ENCODE measurements at places on chromosomes 4 and X.

DNA sequence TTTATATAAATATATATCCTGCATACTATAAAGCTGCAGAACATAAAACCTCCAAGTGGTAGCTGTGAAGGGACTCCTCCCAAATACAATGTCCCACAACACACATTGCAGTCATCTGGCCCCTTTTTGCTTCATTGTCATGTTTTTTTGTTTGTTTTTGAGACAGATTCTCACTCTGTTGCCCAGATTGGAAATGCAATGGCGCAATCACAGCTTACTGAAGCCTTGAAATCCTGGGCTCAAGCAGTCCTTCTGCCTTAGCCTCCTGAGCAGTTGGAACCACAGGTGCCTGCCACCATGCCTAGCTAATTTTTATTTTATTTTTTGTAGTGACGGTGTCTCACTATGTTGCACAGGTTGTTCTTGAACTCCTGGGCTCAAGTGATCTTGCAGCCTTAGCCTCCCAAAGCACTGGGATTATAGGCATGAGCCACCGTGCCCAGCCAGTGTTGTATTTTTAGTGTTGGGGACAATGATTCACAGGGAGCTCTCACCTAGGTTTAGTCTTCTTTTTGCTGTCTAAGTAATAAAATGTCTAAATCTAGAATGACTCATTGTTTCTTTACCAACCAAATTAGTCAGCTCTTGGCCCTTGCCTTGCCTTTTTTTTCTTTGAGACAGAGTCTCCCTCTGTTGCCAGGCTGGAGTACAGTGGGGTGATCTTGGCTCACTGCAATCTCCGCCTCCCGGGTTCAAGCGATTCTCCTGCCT is 24.0 kb upstream of the XIAP start:
- DNase-seq, result no peak

GRCh38 chrX:32745323-32745722 is 466.0 kb downstream of the DMD start:
- no peak for DNase-seq

DNA sequence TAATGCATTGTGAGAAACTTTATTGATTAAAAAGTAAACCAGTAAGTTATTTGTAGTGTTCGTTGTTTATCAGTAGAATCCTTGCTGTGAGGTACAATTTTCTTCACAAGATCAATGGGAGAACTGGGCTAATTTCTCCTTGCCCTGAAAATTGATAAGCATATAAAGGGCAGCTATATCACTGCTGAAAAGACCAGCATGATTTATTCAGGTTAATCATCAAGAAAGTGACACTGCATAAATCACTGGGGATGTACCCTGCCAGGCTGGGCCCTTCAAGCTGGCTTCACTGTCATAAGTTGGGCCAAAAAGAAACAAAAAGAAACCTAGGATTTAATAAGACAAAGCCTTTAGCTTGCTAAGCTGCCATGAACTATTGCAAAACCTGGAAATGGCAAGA is 746.7 kb downstream of the STPG2 start:
- no peak for DNase-seq

- no peak for DNase-seq
Observed at GRCh38 chrX:13876652-13877051, 59.8 kb upstream of the GPM6B start.

DNA sequence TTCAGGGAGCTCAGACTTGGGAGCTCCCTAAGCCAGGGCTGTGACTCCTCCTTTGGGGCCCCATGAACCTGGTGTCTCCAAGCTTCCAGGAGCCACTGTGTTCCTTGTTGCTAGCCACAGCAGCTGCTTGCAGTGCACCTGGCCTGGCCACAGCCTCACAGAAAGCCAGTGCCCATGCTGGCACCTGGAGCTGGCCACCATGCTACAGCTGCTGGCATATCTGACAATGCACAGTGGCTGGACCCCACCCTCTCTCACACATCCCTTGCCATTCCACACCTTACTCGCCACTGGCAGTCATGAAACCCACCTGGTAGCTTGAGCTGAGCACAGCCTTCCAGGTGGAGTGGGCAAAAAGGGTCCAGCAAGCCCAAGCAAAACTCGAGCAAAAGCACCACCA is 441.7 kb downstream of the ARAP2 start:
- no peak for DNase-seq

DNA sequence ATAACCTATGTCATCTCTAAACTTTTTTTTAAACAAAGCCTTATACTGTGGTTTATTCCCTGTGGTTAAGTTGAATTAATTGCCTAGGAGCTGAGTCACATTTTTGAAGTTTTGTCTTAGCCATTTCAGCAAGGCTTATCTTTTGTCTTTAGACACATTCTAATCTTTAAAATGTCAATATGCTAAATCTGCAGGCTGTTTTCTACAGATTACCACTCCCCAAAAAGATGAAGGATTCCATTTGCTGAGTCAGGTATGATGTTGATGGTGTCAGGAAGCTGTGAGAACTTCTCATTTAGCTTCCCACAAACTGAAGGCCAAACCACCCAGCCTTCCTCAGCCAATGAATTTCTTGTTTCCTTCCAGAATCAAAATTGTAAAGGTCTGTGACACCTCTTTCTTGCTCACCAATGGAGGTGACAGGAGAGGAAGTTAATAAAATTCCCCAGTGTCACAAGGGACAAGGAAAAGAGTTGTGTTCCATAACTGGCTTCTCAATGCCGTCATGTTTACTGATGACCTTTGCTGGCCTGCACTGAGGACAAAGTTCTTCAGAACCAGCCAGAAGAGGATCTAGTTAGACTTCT is 3.7 kb upstream of the CXCL6 start:
- DNase-seq, result peak; percentile 9

- DNase-seq, result peak; percentile 9
Observed at GRCh38 chr4:47562297-47562696, 77.2 kb downstream of the ATP10D start.

DNA sequence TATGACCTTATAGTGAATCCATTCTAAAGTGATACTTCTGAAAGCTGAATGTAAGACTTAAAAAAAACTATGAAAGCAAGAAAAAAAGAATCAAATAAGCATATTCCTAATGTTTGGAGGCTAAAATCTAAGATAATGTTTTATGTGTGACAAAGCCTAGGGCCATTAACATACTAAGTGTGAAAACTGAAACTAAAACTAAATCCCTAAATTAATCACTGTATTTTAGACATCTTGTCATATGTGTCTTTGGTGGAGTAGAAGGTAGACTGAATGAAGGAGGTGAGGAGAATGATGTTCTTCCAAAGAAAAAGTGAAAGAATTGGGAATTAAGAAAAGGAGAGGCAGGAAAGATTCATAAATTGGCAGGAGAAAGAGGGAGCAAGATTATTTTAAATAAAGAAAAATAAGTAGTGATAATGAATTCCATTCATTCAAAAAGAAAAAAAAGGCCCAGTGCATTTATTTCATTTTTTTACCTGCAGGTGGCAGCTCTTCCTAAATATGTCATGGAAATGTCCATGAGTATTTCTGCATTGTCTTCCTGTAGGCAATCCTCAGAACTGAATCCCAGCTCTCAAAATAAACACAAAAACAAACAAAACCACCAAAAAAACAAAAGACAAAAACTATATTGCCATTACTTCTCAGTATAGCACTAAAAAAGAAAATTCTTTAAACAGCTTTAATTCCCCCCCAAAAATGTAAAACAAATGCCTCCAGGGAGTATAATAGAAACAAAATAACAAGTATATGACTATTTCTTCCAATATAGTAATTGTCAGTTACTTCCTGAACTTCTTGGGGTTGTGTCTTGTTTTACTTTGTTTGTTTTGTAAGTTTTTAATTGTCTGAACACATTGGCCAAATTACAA is 17.0 kb upstream of the AP1AR start:
- peak; percentile 41 for DNase-seq

GRCh38 chr4:35038079-35038805 is 1206.1 kb downstream of the ARAP2 start:
- DNase-seq, result no peak

DNA sequence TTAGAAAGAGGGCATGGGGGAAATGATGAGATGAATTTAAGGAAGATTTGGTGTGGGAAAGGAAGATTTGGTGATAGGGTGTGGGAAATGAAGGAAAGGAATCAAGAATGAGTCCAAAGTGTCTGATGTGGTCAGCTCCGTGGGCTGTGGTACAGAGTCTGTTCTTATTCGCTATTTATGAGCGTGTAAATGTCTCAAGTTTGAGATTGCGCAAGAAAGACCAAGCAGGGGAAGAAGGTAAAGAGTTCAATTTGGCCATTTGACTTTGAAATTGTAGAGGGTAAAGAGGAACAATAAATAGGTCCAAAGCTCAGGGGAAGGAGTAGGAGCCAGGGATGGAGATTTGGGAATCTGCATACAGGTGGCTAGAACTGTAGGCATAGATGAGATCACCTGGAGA is 11.3 kb upstream of the SMS start:
- no peak for DNase-seq

- DNase-seq, result peak; percentile 42
Observed at GRCh38 chr4:144647095-144647561, 1.2 kb downstream of the HHIP start.

GRCh38 chrX:148412006-148412405 is 88.4 kb upstream of the AFF2 start:
- DNase-seq, result no peak

DNA sequence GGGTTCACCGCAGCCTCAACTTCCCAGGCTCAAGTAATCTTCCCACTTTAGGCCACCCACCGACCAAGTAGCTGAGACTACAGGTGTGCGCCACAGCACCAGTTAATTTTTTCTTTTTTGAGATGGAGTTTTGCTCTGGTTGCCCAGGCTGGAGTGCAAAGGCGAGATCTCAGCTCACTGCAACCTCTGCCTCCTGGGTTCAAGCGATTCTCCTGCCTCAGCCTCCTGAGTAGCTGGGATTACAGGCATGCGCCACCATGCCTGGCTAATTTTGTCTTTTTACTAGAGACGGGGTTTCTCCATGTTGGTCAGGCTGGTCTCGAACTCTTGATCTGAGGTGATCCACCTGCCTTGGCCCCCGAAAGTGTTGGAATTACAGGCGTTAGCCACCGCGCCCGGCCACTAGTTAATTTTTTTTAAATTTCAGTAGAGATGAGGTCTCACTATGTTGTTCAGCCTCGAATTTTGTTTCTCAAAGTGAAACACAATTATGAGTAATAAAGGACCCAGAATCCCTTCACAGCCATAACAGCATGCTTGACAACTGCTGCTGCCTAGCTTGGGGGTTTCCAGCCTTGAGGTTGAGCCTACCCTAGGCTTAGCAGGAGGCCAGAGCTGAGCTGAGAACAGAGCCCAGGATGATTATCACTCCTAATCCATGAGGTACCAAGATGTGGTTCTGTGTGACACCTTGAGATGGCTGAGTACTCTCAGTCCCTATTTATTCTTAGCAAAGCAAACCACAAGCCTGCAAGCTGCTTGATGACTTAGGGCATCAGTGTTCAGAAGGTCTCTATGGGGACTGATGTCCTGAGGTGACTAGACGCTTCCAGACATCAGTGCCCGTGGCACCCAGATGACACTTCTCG is 41.6 kb upstream of the NKRF start:
- no peak for DNase-seq

DNA sequence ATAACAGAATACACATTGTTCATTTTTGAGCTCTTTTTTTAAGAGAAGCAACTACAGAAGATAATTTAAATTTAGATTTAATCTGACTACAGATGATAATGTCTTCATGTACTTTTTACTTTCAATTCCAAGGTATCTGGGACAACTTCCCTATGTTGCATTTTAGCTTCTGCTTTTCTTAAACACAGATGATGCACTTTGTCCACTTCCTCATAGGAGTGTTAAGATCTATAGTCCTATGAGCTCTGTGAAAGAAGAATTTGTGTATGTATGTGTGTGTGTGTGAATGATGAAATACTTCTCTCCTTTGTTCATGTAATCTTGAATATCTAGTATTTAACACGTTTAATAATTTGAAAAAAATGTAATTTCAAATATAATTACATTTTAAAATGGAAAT is 5.3 kb upstream of the FHIP1A start:
- DNase-seq, result peak; percentile 64

- DNase-seq, result no peak
Observed at GRCh38 chr4:53709693-53710092, 118.4 kb upstream of the LNX1 start.

DNA sequence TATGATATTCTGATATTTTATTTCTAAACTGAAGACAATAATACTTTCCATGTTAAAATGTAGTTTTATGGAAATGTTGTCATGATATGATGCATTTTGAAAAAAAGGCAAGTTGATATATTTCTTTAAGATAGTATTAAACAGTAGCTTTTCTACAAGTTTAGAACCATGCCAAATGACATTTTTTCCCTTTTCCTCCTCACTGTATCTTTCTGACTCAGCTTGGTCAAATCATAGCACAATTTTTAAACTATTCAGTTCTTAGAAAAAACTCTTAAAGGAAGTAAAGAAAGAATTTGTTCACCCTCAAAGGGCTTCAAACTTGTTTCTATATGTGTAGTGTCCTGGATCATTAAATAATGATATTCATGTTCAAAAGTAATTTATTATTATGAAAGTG is 46.0 kb upstream of the GUCY1A1 start:
- no peak for DNase-seq

DNA sequence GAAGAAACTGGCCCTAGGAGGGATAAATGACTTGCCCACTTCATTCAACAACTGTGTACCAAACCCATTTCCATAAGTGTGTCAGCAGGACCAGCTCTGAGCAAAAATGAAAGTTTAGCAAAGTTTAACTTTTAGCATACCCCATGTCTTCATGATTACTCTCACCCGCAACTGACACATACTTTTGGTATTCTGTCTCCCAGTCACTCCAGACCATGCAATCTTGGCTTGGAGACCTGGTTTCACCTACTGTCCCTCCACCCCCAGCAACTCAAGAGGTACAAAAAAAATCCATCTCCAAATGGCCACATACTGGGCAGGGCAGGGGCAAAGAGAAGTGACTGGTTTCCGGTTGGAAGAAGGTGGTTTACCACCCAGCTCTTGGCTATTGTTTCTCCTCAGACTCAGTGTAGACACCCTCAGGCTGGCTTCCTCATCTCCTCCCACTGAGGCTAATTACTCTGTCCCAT is 79.8 kb downstream of the RLIM start:
- DNase-seq, result no peak

- no peak for DNase-seq
Observed at GRCh38 chr4:14083150-14083549, 455.6 kb upstream of the BOD1L1 start.

DNA sequence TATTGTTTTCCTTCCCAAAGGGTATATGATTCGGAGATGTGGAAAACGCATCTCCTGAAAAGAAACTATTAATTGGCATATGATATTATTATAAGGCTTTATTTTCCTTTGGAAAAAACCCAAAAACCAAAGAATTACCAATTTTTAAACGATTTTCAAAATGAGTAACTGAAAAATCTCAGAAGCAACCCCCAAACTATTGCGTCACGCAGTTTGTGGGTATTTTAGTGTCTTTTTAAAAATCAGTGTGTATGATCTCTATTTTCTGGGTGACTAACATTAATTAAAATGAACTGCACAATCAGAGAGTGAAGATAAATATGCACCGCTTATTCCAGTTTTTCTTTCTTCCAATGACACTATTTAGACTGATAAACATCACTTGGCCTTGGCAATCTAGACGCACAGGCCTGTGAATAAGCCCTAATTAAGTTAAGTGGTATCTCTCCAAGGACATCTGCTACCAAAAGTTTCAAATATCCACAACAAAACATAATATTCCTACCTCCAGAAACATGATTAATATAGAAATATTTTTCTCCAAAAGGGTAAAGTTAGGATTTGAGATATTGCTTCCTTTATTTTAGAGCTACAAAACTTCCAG is 511.5 kb upstream of the FAM241A start:
- no peak for DNase-seq

Measured in KBM-7 (cell line).